ENCODE measurements at places on chromosomes 5 and 9.

DNA sequence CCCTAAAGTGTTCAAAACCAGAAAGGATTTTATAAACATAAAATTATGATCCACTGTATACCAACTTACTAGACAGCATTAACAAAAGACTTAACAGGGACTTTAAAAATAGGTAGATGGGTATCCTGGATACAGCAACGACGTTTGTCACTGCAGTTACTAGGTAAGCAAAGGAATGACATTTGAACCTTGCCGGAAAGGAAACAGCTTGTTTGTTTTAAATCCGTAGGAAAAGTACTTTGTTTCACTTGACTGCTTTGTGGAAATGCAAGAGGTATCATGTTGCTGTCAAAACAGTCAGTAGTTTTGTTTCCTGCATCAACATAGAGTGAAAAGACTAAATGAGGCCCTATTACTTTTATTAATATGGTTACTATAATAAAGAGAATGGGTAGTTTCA is 122.9 kb downstream of the CDC42SE2 start:
- H3K27ac ChIP-seq: peak overlapping the region; percentile 74
- no peaks in the 10 kb centered on the region for H3K27me3 ChIP-seq
- H3K36me3 ChIP-seq: peaks cover 62% of the 10 kb centered on the region
- H3K4me1 ChIP-seq: peaks cover 94% of the 10 kb centered on the region
- no peak for DNase-seq

DNA sequence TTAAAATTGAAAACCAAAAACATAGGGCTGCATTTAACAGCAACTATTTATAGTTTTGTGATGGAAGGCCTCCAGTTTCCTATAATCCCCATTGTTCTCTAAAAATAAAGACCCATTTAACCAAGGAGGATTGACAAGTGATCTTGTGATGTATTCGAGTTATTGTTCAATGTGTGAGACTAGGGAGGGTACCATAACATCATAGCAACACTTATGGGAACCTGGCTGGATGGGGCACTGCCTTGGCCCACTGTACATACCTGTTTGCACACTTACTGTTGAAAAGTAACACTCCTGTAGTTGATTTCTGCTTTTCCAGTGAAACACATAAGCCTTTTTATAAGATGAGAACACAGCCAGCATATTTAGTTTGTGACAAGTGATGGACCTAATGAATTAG is 32.3 kb downstream of the MACIR start:
- H3K27me3 ChIP-seq: no peaks in the 10 kb centered on the region
- H3K36me3 ChIP-seq: no peaks in the 10 kb centered on the region
- no peak for DNase-seq
- no peak overlapping the region for H3K4me3 ChIP-seq
- H3K4me1 ChIP-seq: no peaks in the 10 kb centered on the region

- peak; percentile 44 for DNase-seq
- H3K27me3 ChIP-seq: peaks cover 1% of the 10 kb centered on the region
- peaks cover 40% of the 10 kb centered on the region for H3K4me1 ChIP-seq
These were observed 47.8 kb downstream of the AHRR start for GRCh38 chr5:369151-369868.

- no peak for DNase-seq
- H3K27ac ChIP-seq: no peak overlapping the region
- no peaks in the 10 kb centered on the region for H3K36me3 ChIP-seq
- H3K27me3 ChIP-seq: peaks cover 2% of the 10 kb centered on the region
- H3K4me3 ChIP-seq: no peak overlapping the region
- H3K4me1 ChIP-seq: no peaks in the 10 kb centered on the region
These were observed 30.5 kb upstream of the LPAR1 start for GRCh38 chr9:111068771-111069170.

DNA sequence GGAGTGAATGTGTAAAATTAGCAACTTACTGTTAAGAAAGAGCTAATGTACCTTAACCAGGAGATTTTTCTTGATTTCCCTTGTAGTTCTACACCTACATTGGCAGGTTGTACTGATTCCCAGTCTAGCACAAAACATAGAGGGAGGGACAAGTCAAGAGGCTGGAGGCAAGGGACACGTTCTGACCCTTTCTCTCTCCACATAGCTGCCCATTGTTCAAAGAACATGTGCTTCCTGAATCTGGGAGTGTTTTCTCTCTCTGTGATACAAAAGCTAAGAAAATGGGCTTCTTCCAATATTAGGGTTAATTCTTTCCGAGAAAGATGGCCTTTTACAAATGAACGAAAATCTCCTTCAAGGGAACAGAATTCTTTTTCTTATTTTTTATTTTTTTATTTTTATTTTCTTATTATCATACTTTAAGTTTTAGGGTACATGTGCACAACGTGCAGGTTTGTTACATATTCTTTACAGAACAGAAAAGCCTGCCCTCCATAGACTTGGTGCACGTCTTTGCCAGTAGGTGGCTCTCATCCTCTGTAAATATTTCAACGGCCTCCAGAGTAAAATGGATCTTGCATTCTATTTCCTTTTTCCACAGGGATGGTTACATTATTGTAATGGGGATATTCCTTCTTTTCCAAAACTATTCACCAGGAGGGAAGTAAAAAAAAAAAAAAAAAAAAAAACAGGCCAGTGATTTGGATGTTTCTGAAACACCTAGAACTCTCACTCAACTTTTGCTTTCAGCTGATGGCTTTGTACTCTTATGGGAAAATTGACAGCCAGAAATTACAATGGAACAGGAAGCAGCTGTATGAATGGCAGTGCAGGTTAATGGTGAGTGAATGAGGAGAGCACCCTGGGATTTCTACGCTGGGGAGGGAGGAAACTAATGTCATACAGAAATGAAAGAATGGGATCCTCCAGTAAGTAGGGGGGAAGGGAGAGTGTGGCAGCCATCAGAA is 13.1 kb upstream of the IFNA5 start:
- H3K27me3 ChIP-seq: no peaks in the 10 kb centered on the region
- no peak overlapping the region for H3K27ac ChIP-seq
- DNase-seq: peak; percentile 59
- H3K36me3 ChIP-seq: peaks cover 5% of the 10 kb centered on the region

GRCh38 chr9:13358128-13358527 is 78.6 kb upstream of the MPDZ start:
- H3K36me3 ChIP-seq: no peaks in the 10 kb centered on the region
- H3K4me1 ChIP-seq: no peaks in the 10 kb centered on the region
- H3K4me3 ChIP-seq: no peak overlapping the region
- H3K27me3 ChIP-seq: no peaks in the 10 kb centered on the region

DNA sequence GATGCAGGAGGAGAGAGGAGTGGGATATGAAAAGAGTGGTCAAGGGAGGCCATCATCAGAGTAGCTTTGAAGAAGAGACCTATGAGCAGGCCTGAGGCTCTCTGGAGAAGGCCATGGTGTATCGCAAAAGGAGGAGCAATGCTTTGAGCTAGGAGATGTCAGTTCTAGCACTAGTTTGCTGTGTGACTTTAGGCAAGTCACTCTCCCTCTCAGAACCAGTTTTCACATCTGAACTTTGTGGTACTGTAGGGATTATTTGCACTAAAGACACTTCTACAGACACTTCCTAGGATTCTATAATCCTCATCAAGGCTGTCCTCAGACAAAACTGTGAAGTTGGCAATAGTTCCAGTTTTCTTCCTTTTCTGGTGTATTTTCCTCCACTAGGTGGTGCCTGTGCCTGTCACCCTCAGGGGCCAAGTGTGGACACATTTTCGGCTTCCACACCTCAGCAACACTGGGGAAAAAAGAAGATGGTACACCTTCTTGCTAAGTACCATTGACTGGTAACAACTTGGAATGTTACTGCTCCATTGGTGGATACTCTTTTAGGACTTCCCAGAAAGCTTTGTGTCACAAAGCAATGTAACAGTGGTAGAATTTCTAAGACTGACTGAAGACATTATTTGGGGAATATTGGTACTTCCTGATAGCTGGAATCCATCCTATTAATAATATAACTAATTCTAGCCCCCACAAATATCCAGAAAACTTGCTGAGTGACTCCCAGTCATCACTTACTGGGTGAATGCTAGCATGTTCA is 9.9 kb downstream of the PAPPA start:
- no peak for DNase-seq
- H3K4me1 ChIP-seq: no peaks in the 10 kb centered on the region
- no peak overlapping the region for H3K27ac ChIP-seq

DNA sequence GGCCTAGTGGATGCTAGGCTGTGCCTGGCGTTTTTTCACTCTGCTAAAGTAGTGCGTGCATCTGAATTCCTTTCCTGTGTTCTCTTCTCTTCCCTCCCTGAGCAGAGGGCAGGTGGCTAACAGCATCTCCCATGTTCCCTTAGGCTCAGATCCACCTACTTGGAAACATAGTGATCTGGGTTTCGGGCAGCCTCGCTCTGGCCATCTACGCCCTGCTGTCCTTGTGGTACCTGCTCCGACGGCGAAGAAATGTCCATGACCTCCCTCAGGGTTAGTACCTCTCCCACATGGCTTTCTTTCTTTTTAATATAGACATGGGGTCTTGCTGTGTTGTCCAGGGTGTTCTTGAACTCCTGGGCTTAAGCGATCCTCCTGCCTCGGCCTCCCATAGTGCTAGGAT is 9.9 kb downstream of the UCK1 start:
- no peaks in the 10 kb centered on the region for H3K27me3 ChIP-seq
- H3K27ac ChIP-seq: no peak overlapping the region
- H3K4me1 ChIP-seq: peaks cover 3% of the 10 kb centered on the region
- DNase-seq: no peak
- peaks cover 32% of the 10 kb centered on the region for H3K36me3 ChIP-seq
- H3K4me3 ChIP-seq: no peak overlapping the region

DNA sequence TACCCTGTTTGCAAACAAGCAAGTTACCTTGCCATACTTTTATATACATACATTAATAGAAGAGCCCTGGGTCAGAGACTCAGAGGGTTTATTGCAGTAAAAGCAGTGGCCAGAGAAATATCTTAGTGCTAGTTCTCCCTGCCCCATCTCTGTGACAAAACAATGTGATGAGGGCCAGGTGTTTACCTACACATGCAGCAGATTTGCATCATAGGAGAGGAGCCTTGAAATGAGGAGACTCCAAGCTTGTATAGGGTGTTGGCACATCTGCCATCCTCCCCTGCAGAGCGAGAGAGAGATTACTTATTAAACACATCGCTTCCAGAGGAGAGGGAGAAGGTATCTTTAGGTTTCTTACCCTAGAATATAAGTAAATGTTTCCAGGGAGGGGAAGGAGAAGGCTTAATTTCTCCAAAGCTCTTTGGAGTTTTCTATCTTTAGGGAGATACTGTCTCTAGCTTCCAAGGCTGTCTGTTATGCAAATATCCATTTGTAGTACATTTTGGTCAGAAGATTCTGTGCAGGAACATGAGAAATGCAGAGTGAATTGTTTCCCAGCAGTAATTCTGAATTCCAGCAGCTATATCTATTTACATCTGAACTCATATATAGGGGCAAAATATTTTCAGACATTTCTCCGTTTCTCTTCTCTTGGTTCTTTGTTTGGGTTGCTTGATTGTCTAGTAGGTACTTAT is 15.7 kb downstream of the FER start:
- no peak overlapping the region for H3K27ac ChIP-seq
- DNase-seq: no peak
- H3K4me1 ChIP-seq: peaks cover 19% of the 10 kb centered on the region
- H3K36me3 ChIP-seq: no peaks in the 10 kb centered on the region
- no peaks in the 10 kb centered on the region for H3K27me3 ChIP-seq
- H3K4me3 ChIP-seq: no peak overlapping the region

DNA sequence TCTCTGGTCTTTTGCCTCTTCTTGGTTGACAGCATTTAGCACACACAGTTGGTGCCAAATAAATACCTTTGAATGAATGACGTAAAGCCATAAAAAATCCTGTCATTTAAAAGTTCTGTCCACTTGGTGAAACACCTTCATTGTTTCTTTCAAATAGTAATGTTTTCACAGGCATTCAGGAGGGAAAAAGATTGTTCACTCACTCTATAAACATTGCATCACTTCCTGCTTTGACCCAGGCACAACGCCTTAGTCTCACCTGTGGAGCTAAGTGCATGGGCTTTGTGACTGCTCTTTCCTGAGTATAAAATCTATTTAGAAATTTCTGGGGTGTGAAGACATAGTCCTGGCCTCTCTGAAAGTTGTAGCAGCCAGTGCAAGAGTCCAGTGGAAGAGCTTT is 88.9 kb upstream of the CXCL14 start:
- no peaks in the 10 kb centered on the region for H3K4me1 ChIP-seq
- H3K27ac ChIP-seq: peak overlapping the region; percentile 3
- no peaks in the 10 kb centered on the region for H3K36me3 ChIP-seq
- DNase-seq: no peak
- peaks cover 20% of the 10 kb centered on the region for H3K27me3 ChIP-seq

- H3K4me1 ChIP-seq: no peaks in the 10 kb centered on the region
- no peaks in the 10 kb centered on the region for H3K36me3 ChIP-seq
- H3K27ac ChIP-seq: no peak overlapping the region
These were observed 118.7 kb upstream of the SNX2 start for GRCh38 chr5:122656160-122656559.

GRCh38 chr9:114367772-114368569 is 19.8 kb downstream of the AKNA start:
- peaks cover 87% of the 10 kb centered on the region for H3K4me1 ChIP-seq
- no peak for DNase-seq

GRCh38 chr9:113720495-113720894 is 155.6 kb upstream of the ZNF618 start:
- DNase-seq: no peak
- H3K4me1 ChIP-seq: no peaks in the 10 kb centered on the region
- H3K36me3 ChIP-seq: no peaks in the 10 kb centered on the region
- H3K4me3 ChIP-seq: no peak overlapping the region

DNA sequence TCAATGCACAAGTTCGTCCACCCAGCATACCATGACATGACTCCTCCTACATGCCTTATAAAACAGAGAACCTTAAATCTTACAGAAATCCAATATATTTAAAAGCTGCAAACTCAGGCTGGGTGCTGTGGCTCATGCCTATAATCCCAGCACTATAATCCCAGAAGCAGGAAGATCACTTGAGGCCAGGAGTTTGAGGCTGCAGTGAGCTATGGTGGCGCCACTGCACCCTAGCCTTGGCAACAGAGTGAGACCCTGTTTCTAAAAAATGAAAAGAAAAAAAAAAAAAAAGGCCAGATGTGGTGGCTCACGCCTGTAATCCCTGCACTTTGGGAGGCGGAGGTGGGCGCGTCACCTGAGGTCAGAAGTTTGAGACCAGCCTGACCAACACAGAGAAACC is 68.7 kb downstream of the MTMR12 start:
- H3K27me3 ChIP-seq: no peaks in the 10 kb centered on the region
- H3K4me1 ChIP-seq: no peaks in the 10 kb centered on the region
- H3K4me3 ChIP-seq: no peak overlapping the region
- peaks cover 55% of the 10 kb centered on the region for H3K36me3 ChIP-seq

- H3K27me3 ChIP-seq: peaks cover 3% of the 10 kb centered on the region
- H3K27ac ChIP-seq: no peak overlapping the region
- no peak for DNase-seq
- H3K4me1 ChIP-seq: no peaks in the 10 kb centered on the region
- H3K4me3 ChIP-seq: no peak overlapping the region
- H3K36me3 ChIP-seq: no peaks in the 10 kb centered on the region
These were observed 458.4 kb downstream of the HINT1 start for GRCh38 chr5:130706696-130707095.

- H3K4me1 ChIP-seq: peaks cover 2% of the 10 kb centered on the region
- no peak overlapping the region for H3K27ac ChIP-seq
- H3K27me3 ChIP-seq: peaks cover 5% of the 10 kb centered on the region
- no peaks in the 10 kb centered on the region for H3K36me3 ChIP-seq
These were observed 141.3 kb downstream of the SREK1 start for GRCh38 chr5:66285343-66285922.
